MG63 (cell line): ENCODE measurements at places on chromosomes 11 and 22. TPM values are rescaled to one million over a fixed set of nuclear protein-coding genes. Genes with fewer than 3 reads are reported as not detected.

BRD1 gene
- total RNA-seq: 17.3 and 18.0 TPM in 2 replicates

CCDC116 gene
- not detected in 2 replicates for total RNA-seq

TMEM132A gene
- 4.8 and 16.3 TPM in 2 replicates for total RNA-seq

PDE2A gene
- not detected in 2 replicates for total RNA-seq

ANO5 gene
- total RNA-seq: not detected in 2 replicates

DNA sequence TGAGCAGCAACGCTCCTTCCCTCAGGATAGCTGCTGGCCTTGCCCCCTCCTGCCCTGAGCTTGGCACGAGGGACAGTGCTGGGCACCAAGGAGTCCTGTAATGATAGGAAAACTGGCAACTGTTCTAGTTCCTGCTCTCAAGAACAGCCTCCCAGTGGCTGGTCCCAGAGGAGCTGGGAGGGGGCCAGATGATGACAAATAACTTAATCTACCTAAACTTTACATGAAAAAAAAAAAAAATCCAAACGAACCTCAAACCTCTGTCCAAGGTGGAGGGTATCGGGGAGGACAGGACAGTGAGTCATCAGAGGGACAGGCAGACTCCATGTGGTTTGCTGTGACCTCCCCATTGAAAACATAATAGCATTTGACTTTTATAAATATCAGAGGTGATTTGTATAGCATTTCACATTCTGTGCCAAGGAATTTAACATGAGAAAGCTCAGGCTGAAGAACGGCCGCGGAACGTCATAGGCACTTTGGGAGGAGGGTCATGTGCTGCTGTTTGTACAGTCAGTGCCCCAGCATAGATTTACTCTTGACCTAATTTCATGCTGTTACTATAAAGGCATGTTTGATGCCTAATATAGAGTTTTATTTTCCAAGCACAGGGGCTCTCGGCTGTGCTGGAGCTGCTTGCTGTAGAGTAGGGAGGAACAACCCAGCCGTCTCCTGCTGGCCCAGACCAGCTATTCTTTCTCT is 98.2 kb upstream of the NNMT start:
- peak; percentile 91 for DNase-seq

DNA sequence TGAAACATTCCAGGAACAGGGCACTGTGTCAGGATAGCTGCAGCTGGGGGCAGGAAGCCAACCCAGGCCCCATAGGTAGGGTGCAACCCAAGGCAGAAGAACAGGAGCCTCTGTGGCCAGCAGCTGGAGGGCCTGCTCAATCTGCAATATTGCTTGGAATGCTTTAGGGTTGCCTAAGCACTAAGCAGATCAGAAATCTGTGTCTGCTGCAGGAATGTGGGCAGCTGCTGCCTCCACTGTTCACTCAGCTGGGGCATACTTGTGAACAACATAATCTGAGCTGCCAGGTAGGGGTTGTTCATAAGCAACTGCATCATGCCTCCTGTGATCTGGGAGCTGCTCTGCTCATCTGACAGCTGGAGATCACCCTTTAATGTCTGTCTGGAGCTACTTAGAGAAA is 1.7 kb downstream of the UBQLNL start:
- no peak for DNase-seq

- no peak for DNase-seq
Measured at GRCh38 chr11:68683121-68683520, 1.2 kb upstream of the GAL start.

DNA sequence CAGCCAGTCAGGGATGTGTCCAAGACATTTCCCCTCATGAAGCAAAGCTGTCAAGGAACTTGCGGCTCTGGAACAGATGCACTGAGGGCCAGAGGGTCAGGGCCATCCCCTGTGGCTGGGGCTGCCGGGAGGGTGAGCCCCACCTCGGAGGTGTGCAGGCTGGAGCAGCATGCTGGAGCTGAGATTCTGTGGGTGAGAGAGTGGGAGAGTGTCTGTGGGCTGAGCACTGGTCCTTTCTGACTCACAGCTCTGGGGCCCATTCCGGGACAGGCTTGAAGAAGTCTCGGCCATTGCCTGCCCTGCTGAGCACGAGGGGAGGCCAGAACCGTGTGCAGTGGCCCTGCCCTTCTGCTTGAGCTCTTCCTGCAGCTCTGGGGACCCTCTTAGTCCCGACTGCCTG is 2.1 kb downstream of the OMP start:
- DNase-seq: no peak

GRCh38 chr11:11461473-11461872 is 108.4 kb upstream of the CSNK2A3 start:
- DNase-seq: no peak

DNA sequence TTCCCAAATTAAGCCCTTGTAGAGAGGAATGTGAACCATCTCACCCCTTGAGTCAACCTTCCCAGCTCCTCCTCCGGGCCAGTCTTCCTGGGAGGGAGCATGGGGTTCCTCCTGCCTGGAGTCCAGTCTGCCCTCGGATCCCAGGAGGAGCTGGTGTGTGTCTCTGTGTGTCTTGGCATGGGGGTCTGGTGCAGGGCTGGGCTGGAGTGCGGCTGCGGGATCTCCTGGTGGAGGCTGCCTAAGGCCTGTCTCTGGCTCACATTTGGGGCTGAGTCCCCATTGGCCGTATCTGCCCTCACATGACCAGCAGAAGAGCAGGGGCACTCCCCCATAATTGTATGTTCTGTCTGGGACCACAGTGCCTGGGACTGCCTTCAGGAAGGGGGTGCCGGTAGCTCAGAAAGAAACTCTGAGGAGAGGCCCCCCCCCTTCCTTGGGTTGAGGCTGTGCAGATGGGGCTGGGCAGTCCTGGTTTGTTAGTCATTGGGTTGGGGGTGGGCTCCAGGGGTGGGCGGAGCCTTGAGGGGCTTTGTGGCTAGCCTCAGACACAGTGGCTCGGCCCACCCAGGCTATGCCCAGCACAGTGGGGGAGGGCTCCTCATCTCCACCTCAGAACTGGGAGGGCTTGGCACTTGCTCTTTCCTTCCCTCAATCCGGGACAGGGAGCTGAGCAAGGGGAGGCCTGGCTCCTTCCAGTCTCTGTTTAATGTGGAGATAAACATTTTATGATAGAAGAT is 2.9 kb downstream of the C1QTNF5 start:
- DNase-seq: peak; percentile 76

DNA sequence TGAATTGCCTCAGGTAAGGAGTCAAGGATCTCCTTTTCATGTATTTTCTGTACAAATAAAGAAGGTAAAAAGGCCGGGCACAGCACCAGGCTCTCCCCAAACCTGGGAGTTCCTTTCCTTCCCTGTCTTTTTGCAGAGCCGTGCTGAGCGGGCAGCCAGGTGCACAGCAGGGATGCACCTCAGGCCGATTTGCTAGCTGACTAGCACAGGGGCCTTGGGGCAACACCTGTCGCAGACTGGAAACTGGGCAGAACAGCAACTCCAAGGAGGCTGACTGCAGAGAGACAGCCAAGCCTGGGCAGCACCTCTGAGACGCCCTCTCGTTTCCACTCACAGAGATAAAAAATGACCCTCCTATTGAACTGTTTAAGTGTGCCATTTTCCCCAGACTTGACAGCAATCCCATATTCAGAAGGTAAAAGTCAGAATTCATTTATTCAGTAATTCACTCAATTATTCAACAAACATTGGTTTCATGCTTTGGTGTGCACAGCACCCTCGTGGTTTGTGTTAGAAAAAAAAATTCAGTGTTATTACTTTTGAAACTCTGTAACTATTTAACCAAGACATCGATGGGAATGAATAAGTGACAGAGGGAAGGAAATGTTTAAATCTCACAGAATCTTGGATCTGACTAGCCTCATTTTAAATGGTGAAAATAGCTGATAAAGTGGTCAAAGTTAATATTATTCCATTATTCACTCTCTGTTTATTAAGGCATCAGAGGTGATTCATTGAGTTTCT is 120.9 kb downstream of the GALNT18 start:
- no peak for DNase-seq

- DNase-seq: no peak
Measured at GRCh38 chr22:37370306-37370979, 56.8 kb downstream of the ELFN2 start.

- no peak for DNase-seq
Measured at GRCh38 chr22:25402160-25402500, 162.3 kb upstream of the GRK3 start.

DNA sequence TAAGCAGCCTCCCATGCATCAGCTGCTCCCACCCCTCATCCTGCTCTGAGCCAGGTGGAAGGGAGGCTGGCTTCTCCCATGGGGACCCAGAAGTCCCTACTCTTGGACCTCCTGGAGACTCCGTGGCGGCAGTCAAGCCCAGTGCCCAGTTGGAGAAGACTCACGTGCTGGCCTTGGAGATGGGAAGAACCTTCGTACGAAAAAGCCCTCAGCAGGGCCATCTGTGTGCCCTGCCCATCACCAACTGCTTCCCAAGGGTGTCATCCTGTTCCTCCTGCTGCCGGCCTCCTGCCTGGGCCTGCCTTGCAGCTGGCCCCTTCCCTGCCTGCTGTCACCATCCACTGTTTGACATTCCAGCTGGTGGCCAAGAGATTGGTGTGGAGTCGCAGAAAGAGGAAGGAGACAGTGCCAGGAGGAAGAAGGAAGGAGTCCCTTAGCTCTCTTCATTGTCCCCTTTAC is 28.0 kb downstream of the ARHGAP1 start:
- no peak for DNase-seq

GRCh38 chr11:123429913-123430720 is at the start of gene GRAMD1B:
GRAMD1B (plus strand) TSS chr11:123430269; CDS start chr11:123430793, 524 bp downstream.
- DNase-seq: peak; percentile 56

GRCh38 chr11:79813551-79813950 is 372.7 kb upstream of the TENM4 start:
- no peak for DNase-seq

GRCh38 chr11:68550485-68550817 is 89.9 kb downstream of the PPP6R3 start:
- DNase-seq: no peak

DNA sequence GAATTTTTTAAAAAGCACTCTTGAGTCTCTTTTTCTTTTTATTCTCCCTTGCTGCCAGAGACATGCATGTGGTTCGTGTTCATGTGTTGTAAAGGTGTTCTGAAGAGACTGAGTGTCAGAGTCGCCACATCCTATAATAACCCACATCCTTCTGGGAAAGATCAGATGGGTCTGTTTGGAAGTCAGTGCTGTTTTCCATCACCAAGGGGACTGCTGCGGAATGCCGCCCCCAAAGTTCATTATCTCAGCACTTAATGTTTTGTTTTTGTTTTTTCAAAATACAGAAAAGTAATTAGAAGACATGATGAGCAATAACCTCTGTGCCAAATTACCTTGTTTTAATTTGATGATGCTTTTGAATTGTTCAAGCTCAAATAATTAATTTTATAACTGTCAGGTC is 56.9 kb upstream of the EIF3M start:
- DNase-seq: no peak

- no peak for DNase-seq
Measured at GRCh38 chr11:47259232-47259977, 1.6 kb downstream of the NR1H3 start.
